ENCODE measurements at places on chromosomes 3 and 15.
A peak's percentile ranks its signal among the peaks of the same experiment; 100 is the strongest.

DNA sequence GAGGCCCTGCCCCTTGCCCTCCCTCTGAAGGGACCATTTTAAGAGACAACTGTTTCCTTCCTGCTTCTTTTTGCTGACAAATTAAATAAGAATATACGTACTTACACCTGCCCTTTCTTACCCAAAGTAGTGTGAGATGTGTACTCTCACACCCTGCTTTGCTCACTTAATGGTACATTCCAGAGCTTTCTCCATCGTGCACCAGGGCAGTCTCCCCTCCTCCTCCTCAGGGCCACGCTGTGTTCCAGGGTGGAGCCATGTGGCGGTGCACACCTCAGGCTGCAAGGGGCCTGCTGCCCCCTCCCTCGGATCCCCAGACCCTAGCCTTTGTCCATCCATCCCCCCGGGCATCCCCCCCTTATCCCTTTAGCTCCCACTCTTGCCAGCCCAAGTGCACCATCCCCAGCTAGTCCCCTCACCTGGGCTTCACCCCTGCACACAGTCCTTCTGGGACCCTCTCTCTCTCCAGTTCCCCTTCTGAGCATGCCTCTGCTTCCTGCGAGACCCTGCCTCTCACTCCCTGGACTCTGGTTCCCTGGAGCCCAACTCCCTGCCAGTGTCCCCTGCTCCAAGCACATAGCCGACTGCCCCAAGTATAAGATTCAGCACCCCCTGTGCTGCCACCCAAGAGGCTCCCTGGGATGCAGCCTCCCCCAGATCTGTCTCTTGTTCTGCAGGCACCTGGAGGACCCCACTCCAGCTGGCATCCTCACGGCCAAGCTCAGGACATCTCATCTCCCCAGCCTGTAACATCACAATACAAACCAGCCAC is 89.5 kb upstream of the IQSEC1 start:
- no peak for DNase-seq

GRCh38 chr15:63856711-63857460 is 23.1 kb upstream of the HERC1 start:
- DNase-seq, result no peak

- DNase-seq, result no peak
These were observed 127.6 kb upstream of the UBE2E2 start for GRCh38 chr3:23075496-23075895.

- DNase-seq, result no peak
These were observed 610.6 kb upstream of the CFAP20DC start for GRCh38 chr3:59660376-59660775.

DNA sequence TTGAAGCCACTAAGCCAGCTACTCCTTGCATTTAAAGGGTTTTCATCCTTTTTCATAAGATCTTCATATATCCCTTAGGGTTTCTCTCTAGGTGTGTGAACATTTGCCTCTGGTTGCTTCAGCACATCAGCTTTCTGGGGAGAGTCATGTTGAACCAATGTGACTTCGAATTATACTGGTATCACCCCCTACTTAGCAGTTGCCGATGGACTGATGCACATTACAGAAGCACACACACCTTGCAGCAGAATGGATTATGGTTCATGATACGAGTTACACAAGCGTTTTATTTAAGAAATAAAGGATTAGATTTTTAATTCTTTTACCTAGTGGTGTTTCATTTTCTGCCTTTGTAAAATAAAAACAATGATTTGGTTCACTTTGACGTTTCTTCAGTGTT is 39.6 kb downstream of the FBXO22 start:
- no peak for DNase-seq

DNA sequence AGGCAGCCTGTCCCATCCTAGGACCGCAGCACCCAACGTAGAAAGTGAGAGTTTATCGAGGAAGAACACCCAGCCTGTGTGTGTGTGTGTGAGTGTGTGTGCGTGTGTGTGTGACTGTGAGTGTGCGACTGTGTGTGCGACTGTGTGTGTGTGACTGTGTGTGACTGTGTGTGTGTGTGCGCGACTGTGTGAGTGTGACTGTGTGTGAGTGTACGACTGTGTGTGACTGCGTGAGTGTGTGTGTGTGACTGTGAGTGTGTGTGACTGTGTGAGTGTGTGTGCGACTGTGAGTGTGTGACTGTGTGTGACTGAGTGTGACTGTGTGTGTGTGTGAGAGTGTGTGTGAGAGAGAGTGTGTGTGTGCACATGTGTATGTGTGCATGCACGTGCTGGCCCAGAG is 15.1 kb upstream of the DLL4 start:
- no peak for DNase-seq

GRCh38 chr3:177426878-177427495 is 229.7 kb upstream of the TBL1XR1 start:
- DNase-seq, result peak; percentile 39

- DNase-seq, result no peak
These were observed 66.9 kb downstream of the KLF13 start for GRCh38 chr15:31393444-31394091.

All from stimulated activated CD4-positive, alpha-beta T cell treated with anti-CD3 and anti-CD28 coated beads, Interleukin-12 subunit alpha, Interleukin-12 subunit beta, amount 100 ng/mL, for 4 hours (primary cell).